ENCODE measurements at places on chromosomes 4 and X. TPM values are rescaled to one million over a fixed set of nuclear protein-coding genes. Genes with fewer than 3 reads are reported as not detected.
A peak's percentile ranks its signal among the peaks of the same experiment; 100 is the strongest.

GRCh38 chr4:159383562-159383931 lies 280.7 kb downstream of the RAPGEF2 start:
- no peaks in the 10 kb centered on the region for H3K27me3 ChIP-seq
- H3K36me3 ChIP-seq: no peaks in the 10 kb centered on the region
- DNase-seq: no peak

The TXK gene
- total RNA-seq: not detected

GRCh38 chr4:83093060-83093640 lies 21.4 kb downstream of the PLAC8 start:
- no peak overlapping the region for H3K27ac ChIP-seq
- H3K36me3 ChIP-seq: no peaks in the 10 kb centered on the region
- DNase-seq: no peak
- no peak overlapping the region for H3K4me3 ChIP-seq

DNA sequence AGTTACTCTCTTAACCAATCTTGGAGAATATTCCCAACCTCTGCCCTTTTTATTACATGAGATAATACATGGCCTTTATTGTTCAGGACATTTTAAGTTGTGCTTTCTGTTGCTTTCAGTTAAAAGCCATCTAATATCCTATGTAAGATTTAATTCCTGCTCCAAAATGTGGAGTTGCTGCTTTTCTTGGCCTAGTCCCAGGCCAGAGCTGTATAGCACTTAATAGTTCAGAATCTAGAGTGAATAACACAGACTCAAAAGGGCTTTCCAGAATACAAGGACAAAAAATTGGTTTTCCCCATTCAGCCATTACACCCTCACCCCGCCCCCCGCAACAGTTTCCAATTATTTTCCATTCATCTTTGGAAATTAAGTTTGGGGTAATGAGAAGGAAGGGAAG lies 144.3 kb upstream of the SMAD1 start:
- H3K27ac ChIP-seq: no peak overlapping the region
- H3K4me1 ChIP-seq: peaks cover 9% of the 10 kb centered on the region
- no peak overlapping the region for H3K4me3 ChIP-seq
- no peaks in the 10 kb centered on the region for H3K36me3 ChIP-seq

GRCh38 chrX:9847071-9847470 lies 60.8 kb downstream of the SHROOM2 start:
- H3K36me3 ChIP-seq: no peaks in the 10 kb centered on the region
- no peaks in the 10 kb centered on the region for H3K4me1 ChIP-seq
- no peaks in the 10 kb centered on the region for H3K27me3 ChIP-seq
- H3K27ac ChIP-seq: no peak overlapping the region
- no peak for DNase-seq
- no peak overlapping the region for H3K4me3 ChIP-seq

DNA sequence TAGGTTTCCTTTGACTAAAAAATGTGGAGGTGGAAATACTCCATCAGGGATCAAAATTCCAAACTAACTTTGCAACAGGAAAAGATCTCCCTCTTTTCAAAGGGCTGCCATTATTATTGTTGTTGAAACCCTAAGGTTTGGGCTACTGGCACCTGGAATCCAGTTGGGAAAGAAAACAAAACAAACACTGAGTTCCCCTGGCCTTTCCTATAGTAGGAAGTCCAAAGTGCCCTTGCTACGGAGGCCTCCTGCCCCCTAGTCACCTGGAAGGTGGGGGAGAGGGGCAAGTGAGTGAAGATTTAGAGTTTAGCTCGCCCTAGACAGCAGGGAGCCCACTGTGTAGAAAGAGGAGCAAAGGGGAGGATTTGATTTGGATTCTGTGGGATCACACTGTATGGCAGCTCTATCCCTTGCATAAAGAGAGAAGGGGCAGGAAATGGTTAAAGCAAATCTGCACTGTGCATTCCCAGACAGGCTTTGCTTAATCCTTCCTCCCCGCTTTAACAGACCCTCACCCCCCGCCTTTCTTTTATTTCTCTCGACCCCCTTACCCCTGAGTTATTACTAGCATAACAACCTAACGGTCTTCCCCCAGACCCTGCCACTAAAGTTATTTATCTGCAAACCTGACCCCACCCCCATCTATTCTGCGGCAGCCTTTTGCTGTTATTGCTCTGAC lies 627 bp upstream of the FAT4 start:
- H3K27ac ChIP-seq: peak overlapping the region; percentile 83
- no peak for DNase-seq
- H3K4me3 ChIP-seq: peak overlapping the region; percentile 96
- H3K4me1 ChIP-seq: peaks cover 32% of the 10 kb centered on the region

The ZNF630 gene
- 0.78 TPM for total RNA-seq

The SPANXA2 gene
- not detected for total RNA-seq

- no peaks in the 10 kb centered on the region for H3K4me1 ChIP-seq
- no peaks in the 10 kb centered on the region for H3K36me3 ChIP-seq
- H3K4me3 ChIP-seq: no peak overlapping the region
Measured at GRCh38 chr4:19577097-19577496, 674.6 kb upstream of the SLIT2 start.

The GAB1 gene
- 27.9 TPM for total RNA-seq

DNA sequence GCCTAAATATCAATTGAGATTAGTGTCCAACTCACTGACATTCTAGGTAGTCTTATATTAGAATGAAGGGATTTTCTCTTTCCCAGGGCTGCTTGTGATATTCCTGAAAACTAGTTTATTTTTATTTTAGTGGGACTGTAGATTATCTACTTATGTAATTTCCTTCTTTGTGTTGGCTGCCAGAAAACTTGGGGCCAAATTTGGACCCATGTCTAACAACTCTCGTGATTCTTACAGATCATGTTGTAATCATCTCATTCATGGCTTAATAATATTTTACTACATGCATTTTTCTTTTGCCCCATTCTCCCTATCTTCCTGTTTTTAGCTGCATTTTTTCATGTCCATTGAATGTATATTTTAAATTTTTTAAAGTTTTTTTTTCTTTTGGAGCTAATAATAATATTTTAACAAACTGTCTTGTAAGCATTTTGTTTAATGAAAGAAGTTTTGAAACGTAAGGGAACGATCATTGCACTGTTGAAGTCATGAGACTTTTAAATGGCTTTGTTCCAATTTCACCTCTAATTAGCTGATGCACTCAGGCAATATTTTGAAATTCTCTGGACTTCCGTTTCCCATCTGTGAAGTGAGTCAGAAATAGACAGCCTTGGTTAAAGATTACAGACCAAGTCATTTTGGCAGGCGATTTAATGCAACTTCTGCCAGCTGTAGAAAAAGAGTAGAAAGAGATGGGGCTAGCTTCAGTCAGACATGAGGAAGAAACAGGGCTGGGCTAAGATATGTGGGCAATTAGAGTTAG lies 14.3 kb upstream of the TDO2 start:
- no peak overlapping the region for H3K4me3 ChIP-seq
- H3K27me3 ChIP-seq: no peaks in the 10 kb centered on the region
- no peaks in the 10 kb centered on the region for H3K4me1 ChIP-seq
- DNase-seq: no peak

- no peaks in the 10 kb centered on the region for H3K4me1 ChIP-seq
- H3K4me3 ChIP-seq: no peak overlapping the region
- no peak for DNase-seq
- no peaks in the 10 kb centered on the region for H3K27me3 ChIP-seq
Measured at GRCh38 chr4:78168029-78168428, 110.9 kb downstream of the FRAS1 start.

Measured in gastrocnemius medialis (tissue), 4 donors.